Effector memory CD8-positive, alpha-beta T cell (primary cell): ENCODE measurements at places on chromosomes 6 and 20.

- DNase-seq: no peak
These were observed 547.3 kb upstream of the SLC35B3 start for GRCh38 chr6:8982668-8983067.

DNA sequence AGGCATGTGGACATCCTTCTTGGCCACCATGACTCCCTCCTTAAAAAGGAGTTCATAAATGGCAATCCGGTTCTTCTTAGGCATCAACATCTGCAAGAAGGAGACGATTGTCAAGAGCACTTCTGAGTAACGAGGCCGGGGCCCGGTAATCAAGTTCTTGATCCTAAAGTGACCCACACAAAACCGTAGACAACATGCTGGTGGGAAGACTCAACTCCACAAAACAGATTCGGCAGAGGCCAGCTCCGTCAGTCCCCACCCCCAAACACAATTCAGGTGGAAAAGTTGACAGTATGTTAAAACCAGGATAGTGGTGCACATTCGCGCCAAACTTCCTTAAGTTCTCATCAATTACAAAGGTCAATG is 754 bp downstream of the RPS10 start:
- DNase-seq: no peak

DNA sequence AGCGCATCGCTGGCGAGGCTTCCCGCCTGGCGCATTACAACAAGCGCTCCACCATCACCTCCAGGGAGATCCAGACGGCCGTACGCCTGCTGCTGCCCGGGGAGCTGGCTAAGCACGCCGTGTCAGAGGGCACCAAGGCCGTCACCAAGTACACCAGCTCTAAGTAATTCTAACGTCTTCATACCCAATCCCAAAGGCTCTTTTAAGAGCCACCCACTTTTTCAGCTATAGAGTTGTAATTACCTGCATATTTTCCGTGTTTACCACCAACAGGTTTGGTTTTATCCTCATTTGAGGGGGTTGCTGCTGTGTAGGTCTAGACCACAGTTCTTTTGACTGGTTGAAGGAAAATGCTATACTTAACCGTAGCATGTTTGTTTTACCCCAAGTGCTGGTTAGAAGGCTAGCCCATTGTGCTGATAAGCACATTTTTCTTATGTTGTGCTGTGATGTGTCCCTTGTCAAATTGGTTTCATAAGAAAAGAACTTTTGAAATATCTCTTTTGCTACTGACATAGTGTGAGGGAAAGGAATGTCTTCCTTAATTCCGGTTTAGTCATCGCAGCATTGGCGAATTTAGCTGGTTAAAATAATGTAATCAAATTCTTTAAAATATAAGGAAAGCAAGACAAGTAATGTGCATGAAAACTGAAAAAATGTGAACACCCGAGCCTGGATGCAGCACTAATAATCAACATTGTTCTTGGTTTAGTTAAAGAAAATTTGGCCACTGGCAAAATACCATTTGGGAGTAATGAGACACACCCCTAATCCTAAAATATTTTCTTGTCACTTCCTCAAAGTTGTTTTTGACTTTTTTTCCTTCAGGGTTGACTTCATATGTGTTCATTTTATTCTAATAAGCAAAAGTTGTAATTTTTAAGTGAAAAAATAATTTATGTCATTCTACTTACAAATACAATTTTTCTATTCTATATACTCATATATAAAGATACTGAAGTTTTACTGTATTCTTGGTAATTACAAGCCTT is 112.8 kb downstream of the HFE start:
- no peak for DNase-seq

- DNase-seq: no peak
These were observed 64.0 kb downstream of the PLCB1 start for GRCh38 chr20:8196096-8196495.

DNA sequence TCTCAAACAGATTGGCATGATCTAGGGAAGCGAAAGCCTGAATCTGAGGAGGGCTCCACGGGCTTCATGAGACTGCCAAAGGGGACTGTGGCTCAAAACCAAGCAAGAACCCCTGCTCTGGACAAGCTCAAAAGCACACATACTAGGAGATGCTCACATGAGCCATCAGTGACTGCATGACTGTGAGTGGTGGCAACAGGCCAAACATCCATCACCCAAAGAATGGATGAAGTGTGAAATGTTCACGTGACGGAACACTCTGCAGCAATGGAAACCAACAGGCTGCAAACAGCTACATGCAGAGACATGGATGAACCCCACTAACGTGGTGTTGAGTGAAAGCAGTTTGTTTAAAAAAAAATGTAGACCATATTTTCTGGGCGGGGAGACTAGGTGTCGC is 136.3 kb downstream of the PREX1 start:
- DNase-seq: no peak

DNA sequence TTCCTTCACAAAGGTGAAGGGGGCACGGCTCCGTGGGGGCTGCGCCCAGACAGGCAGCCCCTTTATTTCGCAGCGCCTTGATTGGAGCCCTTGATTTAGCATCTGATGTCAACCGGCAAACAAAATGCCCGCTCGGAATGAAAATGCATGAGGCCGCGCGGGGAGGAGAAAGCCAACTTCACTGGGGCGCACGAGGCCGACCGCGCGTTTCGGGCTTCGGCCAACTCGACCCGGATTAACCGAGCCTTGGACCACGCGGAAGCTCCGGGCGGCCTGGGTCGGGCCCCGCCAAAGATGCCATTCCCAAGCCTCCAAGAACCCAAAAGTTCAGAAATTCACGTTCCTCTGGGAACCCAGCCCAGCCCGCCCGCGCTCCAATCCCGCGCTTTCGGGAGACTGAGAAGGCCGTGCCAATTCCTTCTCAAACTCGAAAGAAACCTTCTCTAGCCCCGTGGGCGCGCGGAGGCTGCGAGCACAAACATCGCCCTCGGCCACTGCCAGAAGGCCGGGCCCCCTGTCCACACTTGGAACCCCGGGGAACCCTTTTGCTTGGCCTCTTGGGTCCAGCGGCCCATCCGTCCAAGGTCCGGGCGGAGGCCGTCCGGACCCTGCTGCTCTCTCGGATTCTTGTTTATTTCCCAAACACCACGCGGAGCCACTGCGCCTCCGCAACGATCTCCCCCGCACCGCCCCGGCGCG is 879 bp upstream of the INSM1 start:
- no peak for DNase-seq

DNA sequence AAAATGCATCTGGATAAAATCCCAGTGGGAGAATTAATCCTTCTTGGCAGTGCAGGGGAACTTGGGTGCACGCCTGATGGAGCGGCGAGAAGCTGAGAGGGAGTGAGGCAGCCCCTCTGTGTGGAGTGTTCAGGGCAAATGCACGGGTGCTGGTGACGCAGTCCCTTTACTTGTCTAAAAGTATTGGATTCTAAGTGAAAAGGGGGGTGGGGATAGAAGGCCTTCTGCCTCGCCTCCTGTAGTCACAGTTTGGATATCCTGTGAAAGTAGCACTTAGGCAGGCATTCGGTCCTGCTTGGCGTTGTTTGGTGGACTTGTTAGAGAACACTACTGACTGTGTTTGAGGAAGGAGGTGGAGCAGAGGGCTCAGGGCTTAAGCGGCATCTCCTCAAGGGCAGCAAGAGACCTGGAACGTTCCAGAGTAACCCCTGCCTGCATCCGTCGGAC is 39.3 kb downstream of the PHACTR3 start:
- DNase-seq: no peak

DNA sequence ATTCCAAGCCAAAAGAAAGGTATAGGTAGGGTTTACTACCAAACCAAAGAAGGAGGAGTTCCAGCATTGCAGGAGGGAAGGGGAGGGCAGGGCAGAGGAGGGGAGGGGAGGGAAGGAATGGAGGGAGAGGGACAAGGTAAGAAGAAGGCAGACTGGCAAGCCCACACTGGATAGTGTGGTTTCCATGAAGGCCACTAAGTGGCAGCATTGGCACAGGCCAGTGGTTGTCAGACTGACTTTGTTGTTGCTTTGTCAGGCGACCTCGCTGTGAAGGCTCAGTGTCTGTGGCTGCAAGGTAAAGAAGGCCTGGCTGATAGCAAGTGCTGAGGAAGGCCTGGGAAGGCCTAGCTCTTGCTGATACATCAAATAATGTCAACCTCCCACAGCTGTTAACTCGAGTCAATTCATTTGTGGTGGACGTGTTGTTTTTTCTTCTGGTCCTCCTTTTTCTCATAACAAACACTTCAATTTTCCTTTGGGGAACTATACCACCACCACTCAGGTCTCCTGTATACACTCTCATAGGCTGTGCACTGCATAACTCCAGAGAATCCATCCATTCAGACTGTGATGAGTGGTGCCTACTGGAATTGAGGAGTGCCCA is 7.7 kb upstream of the ZNF334 start:
- peak; percentile 46 for DNase-seq

- DNase-seq: no peak
These were observed 92.5 kb downstream of the PSMB1 start for GRCh38 chr6:170460641-170461040.

GRCh38 chr20:44717986-44718385 is 2.8 kb downstream of the CCN5 start:
- no peak for DNase-seq

DNA sequence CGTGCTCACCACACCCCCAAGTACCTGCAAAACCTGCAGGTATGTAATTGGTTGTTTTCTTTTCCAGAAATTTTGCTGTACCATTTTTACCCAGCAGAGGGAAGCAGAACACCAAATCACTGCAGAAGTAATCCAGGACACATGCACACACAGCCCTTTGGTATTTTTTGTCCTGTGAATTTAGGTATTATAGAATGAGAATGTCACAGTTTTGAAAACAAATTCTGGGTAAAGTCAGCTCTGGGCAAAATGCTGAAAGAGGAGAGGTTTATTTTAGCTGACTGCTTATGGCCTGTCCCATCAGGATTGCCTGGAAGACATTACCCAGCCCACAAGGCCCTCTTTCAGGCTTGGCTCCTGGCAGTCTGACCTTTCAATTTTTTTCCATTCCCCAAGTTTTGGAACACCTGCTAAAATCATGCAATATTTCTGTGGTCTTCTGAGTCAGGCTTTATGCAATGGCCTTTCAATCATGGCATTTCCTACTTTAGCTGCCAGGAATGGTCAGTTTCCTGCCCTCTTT is 3.5 kb upstream of the EFHC1 start:
- peak; percentile 62 for DNase-seq

- DNase-seq: no peak
These were observed 1369.1 kb downstream of the EPHA7 start for GRCh38 chr6:92050216-92050615.

DNA sequence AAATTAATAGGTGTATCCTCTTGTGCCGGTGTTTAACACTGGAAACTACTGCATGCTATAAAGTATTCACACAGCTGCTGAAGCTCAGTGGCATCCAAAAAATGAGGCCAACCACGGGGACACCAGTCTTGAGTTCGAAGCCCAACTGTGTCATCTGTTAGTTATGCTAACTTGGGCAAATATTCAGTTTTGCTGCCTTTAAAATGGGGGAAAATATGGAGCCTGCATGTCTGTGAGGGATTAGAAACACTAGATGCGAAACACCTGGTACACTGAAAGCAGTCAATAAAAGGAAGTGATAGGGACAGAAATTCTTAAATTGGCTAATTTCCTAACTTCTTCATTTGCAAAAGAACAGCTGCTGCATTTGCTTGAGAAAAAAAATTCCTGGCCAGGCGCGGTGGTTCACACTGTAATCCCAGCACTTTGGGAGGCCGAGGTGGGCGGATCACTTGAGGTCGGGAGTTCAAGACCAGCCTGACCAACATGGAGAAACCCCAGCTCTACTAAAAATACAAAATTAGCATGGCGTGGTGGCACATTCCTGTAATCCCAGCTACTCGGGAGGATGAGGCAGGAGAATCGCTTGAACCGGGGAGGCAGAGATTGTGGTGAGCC is 36.6 kb upstream of the MLIP start:
- DNase-seq: no peak

- no peak for DNase-seq
These were observed 50.8 kb upstream of the TAGAP start for GRCh38 chr6:159095616-159096015.

DNA sequence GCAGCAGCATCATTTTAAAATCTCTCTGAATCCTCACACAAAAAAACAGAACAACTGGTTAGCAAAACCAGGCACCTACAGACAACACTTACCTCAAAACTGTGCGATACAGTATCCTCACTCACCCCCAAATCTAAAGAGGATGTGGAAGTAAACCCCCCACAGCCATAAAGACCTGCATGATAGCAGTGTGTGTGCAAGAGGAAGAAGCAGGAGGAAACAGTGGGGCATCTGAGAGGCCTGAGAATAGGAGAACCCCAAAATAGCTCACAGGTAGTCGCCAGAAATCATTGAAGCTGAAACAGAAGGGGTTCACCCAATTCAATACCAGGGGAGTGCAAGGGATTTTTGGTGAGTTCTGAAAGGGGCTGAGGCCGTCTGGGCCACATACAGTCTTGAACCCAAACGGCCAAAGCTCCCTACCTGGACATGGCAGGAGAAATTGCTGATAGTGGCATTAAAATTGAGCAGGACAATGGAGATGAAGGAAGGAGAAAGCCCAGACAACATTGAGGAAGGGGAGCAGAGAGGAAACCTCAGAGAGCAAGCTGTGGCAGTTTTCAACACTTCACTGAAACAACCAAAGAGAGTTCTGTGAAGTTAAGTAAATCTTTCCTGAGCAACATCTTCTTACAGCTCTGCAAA is 129.7 kb downstream of the FIG4 start:
- DNase-seq: no peak

DNA sequence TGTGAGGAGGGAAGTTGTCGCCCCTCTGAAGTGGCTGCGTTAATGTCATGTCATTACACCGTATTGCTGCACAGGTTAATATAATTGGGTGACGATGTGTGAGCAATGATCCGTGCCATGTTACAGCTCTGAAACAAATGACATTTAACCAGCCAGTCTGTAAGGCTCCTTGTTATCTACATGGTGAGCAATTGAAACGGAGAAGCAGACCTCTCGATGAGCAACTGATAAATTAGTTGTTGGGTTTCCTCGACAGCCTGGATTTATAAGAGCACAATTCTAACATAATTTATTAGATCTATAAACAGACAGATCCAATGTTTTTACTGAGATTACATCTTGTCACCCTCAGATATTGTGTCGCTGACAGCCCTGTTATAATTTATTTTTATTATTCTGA is 49.9 kb upstream of the MAFB start:
- no peak for DNase-seq

- no peak for DNase-seq
These were observed 26.6 kb downstream of the RIN2 start for GRCh38 chr20:19784511-19785172.

- DNase-seq: no peak
These were observed 262.9 kb upstream of the BTBD3 start for GRCh38 chr20:11654766-11655165.

GRCh38 chr20:9311132-9311531 is 203.3 kb upstream of the LAMP5 start:
- no peak for DNase-seq

- no peak for DNase-seq
These were observed 612.5 kb downstream of the CDH26 start for GRCh38 chr20:60570481-60571277.
